Central memory CD4-positive, alpha-beta T cell (primary cell): ENCODE measurements at places on chromosomes 12 and 14.
A peak's percentile ranks its signal among the peaks of the same experiment; 100 is the strongest.

GRCh38 chr12:50261654-50262053 is 21.7 kb downstream of the LIMA1 start:
- DNase-seq = no peak

GRCh38 chr12:91575630-91576029 is 393.0 kb upstream of the DCN start:
- no peak for DNase-seq

DNA sequence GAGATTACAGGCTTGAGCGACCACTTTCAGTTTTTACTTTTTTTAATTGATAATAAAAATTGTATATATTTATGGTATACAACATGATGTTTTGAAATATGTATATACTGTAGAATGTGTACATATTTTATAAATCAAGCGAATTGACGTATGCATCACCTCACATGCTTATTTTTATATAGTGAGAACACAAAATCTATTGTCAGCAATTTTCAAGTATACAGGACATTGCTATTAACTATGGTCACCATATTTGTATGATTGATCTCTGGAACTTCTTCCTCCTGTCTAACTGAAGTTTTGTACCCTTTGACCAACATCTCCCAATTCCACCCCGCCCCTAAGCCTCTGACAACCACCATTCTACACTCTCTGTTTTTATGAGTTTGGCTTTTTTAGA is 56.3 kb upstream of the KICS2 start:
- DNase-seq = no peak

GRCh38 chr12:19030180-19030579 is 99.4 kb upstream of the PLEKHA5 start:
- no peak for DNase-seq

GRCh38 chr14:76405627-76406026 is 29.7 kb downstream of the ESRRB start:
- DNase-seq = no peak

DNA sequence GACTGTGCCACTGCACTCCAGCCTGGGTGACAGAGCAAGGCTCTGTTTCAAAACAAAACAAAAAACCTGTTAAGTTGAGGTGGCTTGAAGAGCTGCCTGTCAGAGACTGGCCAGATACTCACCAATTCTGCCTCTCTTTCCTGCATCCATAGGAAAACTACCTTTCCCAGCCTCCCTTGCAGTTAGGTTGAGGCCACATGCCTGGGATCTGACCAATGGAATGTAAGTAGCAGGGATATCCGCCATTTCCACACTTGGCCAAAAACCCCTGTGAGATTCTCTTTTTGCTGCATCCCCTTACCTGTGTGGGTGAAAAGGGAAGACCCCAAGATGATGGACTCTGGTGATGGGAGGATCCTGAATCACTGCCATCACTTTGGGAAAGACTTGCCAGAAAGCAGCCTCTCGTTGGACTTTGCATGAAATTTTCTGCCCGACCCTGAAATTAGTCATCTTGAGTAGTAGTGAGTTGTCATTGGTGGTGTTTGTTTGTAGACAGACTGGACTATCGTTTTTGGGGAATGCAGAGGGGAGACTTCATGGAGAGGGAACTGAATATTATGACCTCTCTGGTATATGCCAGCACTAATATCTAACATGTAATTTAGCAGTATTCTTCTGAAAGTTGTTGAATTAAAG is 14.0 kb downstream of the GPR68 start:
- no peak for DNase-seq

DNA sequence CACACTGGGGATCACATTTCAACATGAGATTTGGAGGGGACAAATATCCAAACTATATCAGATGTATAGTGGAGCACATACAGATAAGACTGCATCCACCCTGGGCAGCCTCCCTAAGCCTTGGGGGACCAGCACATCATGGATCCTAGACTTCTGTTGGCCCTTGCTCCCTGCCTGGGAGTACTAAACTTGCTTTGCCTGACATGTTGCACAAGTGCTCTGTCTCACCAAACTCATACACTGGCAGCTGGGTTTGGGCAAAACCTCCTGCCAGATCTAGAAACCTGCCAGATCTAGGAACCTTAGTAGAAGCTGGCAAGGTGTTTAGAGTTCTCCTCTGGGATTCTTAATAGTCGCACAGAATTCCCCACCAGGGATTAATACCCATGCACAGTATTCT is 18.4 kb upstream of the DHRS4 start:
- no peak for DNase-seq

GRCh38 chr12:110171186-110171538 is 47.0 kb downstream of the IFT81 start:
- no peak for DNase-seq

- DNase-seq = peak; percentile 8
These were observed 93.9 kb downstream of the PLBD1 start for GRCh38 chr12:14473707-14474287.

GRCh38 chr12:123748161-123748560 is 13.9 kb upstream of the DNAH10 start:
- no peak for DNase-seq

GRCh38 chr12:119383206-119383605 is 48.7 kb downstream of the CCDC60 start:
- no peak for DNase-seq
